Colonic mucosa (tissue), 4 donors: ENCODE measurements at places on chromosomes 2 and 18. TPM values are rescaled to one million over a fixed set of nuclear protein-coding genes. Genes with fewer than 3 reads are reported as not detected.

DNA sequence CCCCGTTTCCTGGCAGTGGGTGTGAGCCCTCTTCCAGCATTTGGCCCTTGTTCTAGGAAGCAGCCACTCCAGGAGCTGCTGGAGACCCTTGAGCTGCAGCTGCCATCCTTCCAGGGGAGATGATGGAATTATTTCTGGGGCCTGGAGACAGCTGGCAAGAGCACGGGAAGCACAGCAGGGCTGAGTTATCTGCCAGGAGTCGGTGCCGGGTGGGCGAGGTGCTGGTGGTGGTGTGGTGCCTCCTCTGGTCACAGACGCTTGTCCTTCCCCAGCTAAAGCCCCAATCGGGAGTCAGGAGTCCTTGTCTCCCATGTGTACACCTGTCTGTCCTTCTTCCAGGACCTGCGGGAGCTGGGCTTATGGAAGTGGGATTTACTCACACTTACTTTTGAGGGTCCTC, 36.0 kb downstream of the DPYSL5 start:
- no peaks in the 10 kb centered on the region for H3K36me3 ChIP-seq
- no peaks in the 10 kb centered on the region for H3K27me3 ChIP-seq
- no peak overlapping the region for H3K4me3 ChIP-seq
- no peaks in the 10 kb centered on the region for H3K4me1 ChIP-seq

- no peaks in the 10 kb centered on the region for H3K36me3 ChIP-seq
- H3K27me3 ChIP-seq: no peaks in the 10 kb centered on the region
- no peak for DNase-seq
- no peak overlapping the region for H3K4me3 ChIP-seq
Observed at GRCh38 chr2:59314031-59314766, 1073.1 kb upstream of the FANCL start.

Gene TDRD15
- not detected for total RNA-seq

DNA sequence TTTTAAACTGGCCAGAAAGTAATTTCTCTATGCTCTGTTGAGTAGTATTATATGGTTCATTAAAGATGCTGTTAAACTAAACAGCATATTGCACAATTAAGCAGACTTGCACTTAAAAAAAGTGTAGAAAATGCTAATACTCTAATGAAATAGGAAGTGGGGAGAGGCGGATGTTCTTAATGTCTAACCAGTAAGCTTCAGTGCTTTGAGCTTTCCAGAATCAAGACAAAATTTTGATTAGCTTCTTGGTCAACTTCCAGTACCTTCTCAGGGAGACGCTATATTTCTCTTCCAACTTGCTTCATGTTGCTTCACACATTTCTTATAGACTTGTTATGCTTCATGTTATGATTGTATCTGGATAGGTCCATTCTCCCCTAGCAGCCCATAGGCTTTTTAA, 89.1 kb downstream of the MAP2 start:
- H3K27ac ChIP-seq: no peak overlapping the region
- no peaks in the 10 kb centered on the region for H3K27me3 ChIP-seq
- H3K4me3 ChIP-seq: no peak overlapping the region
- no peak for DNase-seq

Gene ACKR3
- 3.5 TPM for total RNA-seq

DNA sequence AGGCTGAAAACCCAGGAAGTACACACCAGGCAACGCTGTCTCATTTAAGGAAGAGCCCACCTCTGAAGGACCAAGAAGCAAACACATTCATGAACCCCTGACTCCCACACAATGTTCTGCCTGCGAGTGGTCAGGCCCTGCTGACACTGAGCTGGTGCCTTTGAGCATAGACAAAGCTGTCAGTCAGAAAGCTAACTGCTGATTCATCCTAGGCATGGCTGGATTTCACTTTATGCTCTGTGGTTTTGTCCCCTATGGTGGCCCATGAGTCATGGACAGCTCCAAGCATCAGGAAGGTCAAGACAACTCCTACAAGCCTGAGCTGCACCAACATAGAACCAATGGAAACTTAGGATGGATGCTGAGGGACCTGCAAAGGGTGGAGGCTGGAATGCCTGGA, 78.9 kb downstream of the UXS1 start:
- H3K27me3 ChIP-seq: no peaks in the 10 kb centered on the region
- H3K4me1 ChIP-seq: no peaks in the 10 kb centered on the region
- no peaks in the 10 kb centered on the region for H3K36me3 ChIP-seq
- no peak overlapping the region for H3K4me3 ChIP-seq
- H3K27ac ChIP-seq: no peak overlapping the region

- H3K4me1 ChIP-seq: no peaks in the 10 kb centered on the region
- no peak overlapping the region for H3K27ac ChIP-seq
- DNase-seq: no peak
- no peaks in the 10 kb centered on the region for H3K36me3 ChIP-seq
- H3K27me3 ChIP-seq: no peaks in the 10 kb centered on the region
- H3K4me3 ChIP-seq: no peak overlapping the region
Observed at GRCh38 chr18:37442477-37442876, 123.1 kb downstream of the CELF4 start.

DNA sequence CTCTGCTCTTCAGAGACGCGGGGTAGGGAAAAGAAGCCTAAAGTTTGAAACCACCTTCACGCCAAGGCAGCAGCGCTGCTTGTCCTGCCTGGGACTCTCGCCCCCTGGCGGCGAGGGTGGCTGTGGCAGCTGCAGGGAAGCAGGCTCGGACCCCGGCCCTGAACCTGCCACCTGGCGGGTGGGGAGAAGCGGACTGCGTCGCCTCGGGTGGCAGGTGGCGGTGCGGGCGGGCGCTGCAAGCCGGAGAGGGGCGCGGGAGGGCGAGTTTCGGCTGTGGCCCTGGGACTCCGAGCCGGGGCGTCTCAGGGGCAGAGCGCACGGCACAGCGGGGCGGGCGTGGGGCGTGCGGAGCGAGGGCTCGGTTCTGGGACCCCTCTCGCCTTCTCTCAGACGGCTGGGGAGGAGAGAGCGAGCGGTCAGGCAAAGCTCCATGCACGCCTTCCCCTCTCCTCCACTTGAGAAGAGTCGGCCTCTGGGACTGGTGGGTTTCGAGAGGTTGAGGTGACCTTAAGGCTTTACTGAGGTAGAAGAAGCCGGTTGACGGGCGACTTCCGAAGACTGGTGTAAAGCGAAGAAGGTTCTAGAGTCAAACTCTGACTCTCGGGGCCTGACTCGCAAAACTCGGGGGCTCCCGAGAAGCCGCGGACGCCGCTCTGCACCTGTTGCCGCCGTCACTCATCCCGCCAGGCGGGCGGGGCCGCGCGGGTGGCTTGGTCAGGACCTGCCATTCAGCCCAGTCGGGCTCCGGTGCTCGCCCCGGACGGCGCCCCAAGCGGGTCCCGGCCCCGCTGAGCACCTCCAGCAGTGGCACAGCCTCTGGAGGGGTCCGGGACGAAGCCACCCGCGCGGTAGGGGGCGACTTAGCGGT, 1.1 kb upstream of the BOLL start:
- no peaks in the 10 kb centered on the region for H3K4me1 ChIP-seq
- peak; percentile 45 for DNase-seq
- H3K27me3 ChIP-seq: peaks cover 12% of the 10 kb centered on the region
- H3K27ac ChIP-seq: no peak overlapping the region
- H3K4me3 ChIP-seq: peak overlapping the region; percentile 45
- H3K36me3 ChIP-seq: no peaks in the 10 kb centered on the region

Gene GREB1L
- total RNA-seq: 0.58 TPM

- H3K4me1 ChIP-seq: no peaks in the 10 kb centered on the region
- no peaks in the 10 kb centered on the region for H3K27me3 ChIP-seq
- no peaks in the 10 kb centered on the region for H3K36me3 ChIP-seq
- H3K4me3 ChIP-seq: no peak overlapping the region
Observed at GRCh38 chr2:207231967-207232366, 66.2 kb upstream of the KLF7 start.

Gene UGT1A3
- total RNA-seq: 1.9 TPM

Gene FNDC4
- 1.1 TPM for total RNA-seq

DNA sequence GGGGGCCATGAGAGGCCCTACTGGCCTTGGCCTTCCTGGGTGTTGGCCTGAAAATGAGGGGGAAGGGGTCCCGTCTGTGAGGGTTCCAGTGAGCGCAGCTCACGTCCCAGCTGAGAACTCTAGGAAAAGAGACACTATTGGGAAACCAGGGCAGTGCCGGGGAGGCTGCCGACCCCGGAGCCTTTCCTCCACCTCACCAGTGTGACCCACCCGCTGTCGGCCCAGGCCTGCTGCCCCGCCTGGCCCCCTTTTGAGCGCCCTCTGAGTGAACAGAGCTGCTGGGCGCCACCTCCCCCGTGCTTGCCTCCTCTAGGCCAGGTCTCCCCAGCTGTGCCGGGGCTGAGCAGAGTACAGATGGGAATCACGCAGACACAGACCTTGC, 17.5 kb upstream of the ARHGEF4 start:
- no peak for DNase-seq
- no peaks in the 10 kb centered on the region for H3K36me3 ChIP-seq
- H3K4me3 ChIP-seq: no peak overlapping the region
- H3K27ac ChIP-seq: no peak overlapping the region
- no peaks in the 10 kb centered on the region for H3K4me1 ChIP-seq

Gene WNT6
- 0.25 TPM for total RNA-seq

DNA sequence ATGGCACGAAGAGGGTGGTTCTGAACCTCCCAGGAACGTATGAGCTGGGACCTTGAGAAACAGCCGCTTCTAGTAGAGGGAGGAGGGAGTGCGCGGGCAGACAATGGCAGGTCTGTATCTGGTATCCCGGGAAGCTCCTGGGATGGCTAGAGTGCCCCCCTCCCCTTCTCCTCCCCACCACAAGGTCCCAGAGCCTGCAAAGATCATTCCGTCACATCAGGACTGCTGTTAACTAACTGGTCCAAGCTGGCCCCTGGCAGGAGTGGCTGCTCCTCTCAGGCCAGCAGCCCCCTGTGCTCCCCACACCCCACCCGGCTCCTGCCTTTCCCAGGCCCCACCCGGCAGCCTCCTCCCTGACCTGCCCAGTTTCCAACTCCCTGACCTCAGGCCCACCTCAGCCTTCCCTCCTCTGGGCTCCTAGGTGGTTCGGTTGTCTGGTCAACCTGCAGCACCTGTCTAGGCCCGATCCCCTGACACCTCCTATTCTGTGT, 75.0 kb downstream of the TPO start:
- H3K36me3 ChIP-seq: no peaks in the 10 kb centered on the region
- DNase-seq: no peak
- H3K27ac ChIP-seq: no peak overlapping the region
- H3K27me3 ChIP-seq: no peaks in the 10 kb centered on the region
- H3K4me3 ChIP-seq: no peak overlapping the region

GRCh38 chr2:120914839-120915521, 179.3 kb downstream of the GLI2 start:
- no peaks in the 10 kb centered on the region for H3K27me3 ChIP-seq
- DNase-seq: peak; percentile 49

- H3K36me3 ChIP-seq: no peaks in the 10 kb centered on the region
- H3K4me3 ChIP-seq: no peak overlapping the region
- DNase-seq: no peak
- H3K27me3 ChIP-seq: no peaks in the 10 kb centered on the region
Observed at GRCh38 chr2:73963385-73964120, 21.2 kb upstream of the TET3 start.

Gene DYTN
- not detected for total RNA-seq

Gene VWA3B
- 1.8 TPM for total RNA-seq

- H3K4me1 ChIP-seq: no peaks in the 10 kb centered on the region
- DNase-seq: no peak
- H3K4me3 ChIP-seq: no peak overlapping the region
- H3K36me3 ChIP-seq: no peaks in the 10 kb centered on the region
- H3K27ac ChIP-seq: no peak overlapping the region
- H3K27me3 ChIP-seq: no peaks in the 10 kb centered on the region
Observed at GRCh38 chr2:122422384-122422991, 667.0 kb downstream of the TSN start.

DNA sequence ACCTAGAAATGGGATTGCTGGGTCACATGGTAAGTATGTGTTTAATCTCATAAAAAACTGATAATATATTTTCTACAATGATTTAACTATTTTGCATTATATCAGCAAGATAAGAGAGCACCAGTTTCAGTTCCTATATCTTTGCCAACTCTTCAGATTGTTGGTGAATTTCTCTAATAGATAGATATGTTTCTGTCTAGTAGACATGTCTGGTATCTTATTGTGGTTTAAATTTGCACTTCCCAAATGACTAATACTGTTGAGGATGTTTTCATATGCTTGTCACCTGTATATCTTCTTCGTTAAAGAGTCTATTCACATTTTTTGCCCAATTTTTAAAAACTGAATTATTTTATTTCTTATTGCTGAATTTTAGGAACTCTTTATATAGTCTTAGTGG, 113.8 kb upstream of the UXS1 start:
- H3K4me3 ChIP-seq: no peak overlapping the region
- no peaks in the 10 kb centered on the region for H3K27me3 ChIP-seq
- H3K27ac ChIP-seq: no peak overlapping the region
- H3K36me3 ChIP-seq: no peaks in the 10 kb centered on the region
- DNase-seq: no peak
- H3K4me1 ChIP-seq: no peaks in the 10 kb centered on the region

- H3K27ac ChIP-seq: no peak overlapping the region
- no peaks in the 10 kb centered on the region for H3K36me3 ChIP-seq
- H3K27me3 ChIP-seq: no peaks in the 10 kb centered on the region
- no peaks in the 10 kb centered on the region for H3K4me1 ChIP-seq
- H3K4me3 ChIP-seq: no peak overlapping the region
Observed at GRCh38 chr18:70598406-70598805, 309.6 kb downstream of the SOCS6 start.

- no peaks in the 10 kb centered on the region for H3K27me3 ChIP-seq
- H3K4me1 ChIP-seq: no peaks in the 10 kb centered on the region
- H3K36me3 ChIP-seq: no peaks in the 10 kb centered on the region
- peak overlapping the region; percentile 78 for H3K27ac ChIP-seq
Observed at GRCh38 chr2:231680285-231680991, 27.9 kb upstream of the PTMA start.

GRCh38 chr18:37322492-37323035, 243.0 kb downstream of the CELF4 start:
- H3K27me3 ChIP-seq: no peaks in the 10 kb centered on the region
- H3K36me3 ChIP-seq: no peaks in the 10 kb centered on the region
- no peak overlapping the region for H3K27ac ChIP-seq
- no peaks in the 10 kb centered on the region for H3K4me1 ChIP-seq
- no peak overlapping the region for H3K4me3 ChIP-seq

Gene ASAP2
- total RNA-seq: 61.7 TPM

DNA sequence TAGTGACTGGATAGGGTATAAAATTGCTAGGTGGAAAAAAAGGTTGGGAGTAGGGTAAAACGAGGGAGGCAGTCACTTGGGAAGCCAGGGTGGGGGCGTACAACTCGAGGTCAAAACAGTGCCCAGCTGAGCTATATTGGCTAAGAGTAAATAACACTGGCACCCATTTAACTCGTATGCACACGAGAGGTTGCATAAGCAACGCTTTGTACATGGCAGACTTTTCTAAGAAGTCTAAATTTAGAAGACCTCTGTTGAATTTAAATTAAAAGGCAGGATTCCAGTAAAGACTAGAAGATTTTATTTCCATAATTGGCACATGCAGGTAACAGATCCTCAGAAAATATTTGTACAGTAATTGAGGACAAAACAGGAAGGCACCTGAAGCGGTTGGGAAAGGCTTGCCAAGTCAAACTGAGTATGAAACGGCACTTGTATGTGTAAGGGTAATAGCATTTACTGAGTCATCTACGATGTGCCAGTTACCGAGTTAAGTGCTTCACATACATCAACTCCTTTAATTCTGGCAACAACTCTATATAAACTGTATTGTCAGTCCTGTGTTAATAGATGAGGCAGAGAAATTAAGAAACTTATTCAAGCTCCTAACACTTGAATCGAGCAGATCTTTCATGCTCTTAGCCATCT, 1.4 kb upstream of the MALT1 start:
- H3K27ac ChIP-seq: peak overlapping the region; percentile 97
- H3K36me3 ChIP-seq: no peaks in the 10 kb centered on the region
- DNase-seq: peak; percentile 46
- H3K27me3 ChIP-seq: no peaks in the 10 kb centered on the region
- peaks cover 5% of the 10 kb centered on the region for H3K4me1 ChIP-seq
